ENCODE measurements at places on chromosomes 1 and 21.

GRCh38 chr1:228275430-228276173 is 67.8 kb downstream of the OBSCN start:
- DNase-seq: peak; percentile 88

DNA sequence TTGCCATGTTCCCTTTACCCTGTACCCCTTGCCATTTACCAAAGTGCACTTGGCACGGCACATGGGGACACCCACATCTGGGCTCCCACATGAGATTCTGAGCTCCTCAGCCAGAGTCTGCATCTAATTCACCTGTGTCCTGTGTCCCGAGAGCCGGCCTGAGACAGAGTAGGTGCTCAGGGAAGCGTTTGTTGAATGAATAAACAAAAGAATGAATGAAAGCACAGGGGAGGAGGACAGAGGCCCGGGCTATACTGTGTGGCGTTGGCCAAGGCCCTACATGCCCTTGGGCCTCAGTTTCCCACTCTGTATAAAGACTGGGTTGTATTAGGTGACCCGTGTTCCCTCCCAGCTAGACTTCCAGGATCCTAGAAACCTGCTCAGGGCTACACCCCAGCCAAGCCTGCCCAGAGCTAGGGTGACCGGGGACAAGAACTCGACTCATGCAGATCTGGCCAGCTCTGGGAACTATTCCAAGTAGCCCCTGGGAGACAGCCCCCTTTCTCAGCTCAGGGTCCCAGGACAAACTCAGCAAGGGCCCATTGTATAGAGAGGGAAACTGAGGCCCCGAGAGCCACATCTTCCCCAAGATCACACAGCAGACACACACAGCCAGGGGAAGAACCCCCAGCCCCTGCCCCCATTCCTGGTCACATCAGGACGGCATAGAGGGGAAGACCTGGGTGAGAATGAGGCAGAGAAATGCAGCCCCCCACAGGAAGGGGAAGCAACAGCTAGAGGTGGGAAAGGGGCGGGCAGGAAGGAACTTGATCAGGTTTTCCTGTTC is 6.0 kb downstream of the EPHA2 start:
- no peak for DNase-seq

DNA sequence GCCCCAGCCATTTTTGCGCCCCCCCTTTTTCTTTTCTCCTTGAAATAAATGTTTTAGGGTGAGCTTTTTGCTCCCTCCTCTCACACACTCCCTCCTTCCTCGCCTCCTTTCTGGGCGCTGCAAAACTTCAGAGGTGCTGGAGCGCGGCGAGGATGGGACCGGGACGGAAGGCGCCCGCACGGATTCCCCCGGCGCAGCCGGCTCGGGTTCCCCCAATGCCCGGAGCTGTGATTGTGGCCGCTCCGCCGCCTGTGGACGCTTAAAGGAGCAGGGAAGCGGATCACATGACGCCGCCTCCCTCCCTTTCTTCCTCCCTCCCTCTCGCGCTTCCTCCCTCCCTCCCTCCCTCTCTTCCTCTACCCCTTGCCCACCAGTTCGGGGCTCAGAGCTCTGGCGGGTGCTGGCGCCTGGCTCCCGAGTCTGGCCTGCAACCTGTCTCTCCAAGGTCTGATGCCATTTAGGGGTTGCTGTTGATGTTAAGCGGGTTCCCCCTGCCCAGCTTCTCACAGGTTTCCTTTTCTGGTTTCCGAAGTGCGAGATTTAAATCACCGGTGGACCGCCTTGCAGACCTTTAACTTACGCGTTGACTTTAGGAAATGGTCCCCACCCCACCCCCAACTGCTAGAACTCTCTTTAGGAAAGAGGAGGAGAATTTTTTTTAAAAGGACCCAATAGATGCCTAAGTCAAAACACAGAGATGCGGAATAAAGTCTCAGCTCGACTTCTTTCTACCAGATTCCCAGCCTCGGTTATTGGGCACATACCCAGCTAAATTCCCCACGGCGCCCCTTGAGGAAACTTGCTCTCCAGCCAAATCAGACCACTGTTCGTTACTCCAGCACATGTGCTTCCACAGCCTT is at the start of gene WLS:
Gene WLS (minus strand): TSS at position 235 of the 860 bp plus-strand sequence. CDS start 224 bp downstream, at position 11.
- DNase-seq: no peak

DNA sequence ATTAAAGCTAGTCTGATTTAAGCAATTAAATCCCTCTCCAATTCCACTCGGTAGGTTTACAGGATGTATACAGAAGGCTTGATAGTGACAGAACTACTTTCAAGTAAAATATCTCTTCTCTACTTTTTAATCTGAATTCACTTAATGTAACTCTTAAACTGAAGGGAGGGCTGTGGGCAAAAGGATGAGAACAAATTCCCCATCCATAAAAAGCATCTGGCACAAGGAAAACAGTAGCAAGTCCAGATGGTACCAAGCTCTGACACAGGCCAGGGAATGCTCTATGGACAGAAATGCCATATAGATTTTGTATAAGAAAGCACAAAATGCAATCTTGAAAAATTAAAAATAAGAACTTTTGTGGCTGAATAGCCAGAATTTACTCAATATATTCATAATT is 53.1 kb upstream of the USH2A start:
- DNase-seq: no peak

DNA sequence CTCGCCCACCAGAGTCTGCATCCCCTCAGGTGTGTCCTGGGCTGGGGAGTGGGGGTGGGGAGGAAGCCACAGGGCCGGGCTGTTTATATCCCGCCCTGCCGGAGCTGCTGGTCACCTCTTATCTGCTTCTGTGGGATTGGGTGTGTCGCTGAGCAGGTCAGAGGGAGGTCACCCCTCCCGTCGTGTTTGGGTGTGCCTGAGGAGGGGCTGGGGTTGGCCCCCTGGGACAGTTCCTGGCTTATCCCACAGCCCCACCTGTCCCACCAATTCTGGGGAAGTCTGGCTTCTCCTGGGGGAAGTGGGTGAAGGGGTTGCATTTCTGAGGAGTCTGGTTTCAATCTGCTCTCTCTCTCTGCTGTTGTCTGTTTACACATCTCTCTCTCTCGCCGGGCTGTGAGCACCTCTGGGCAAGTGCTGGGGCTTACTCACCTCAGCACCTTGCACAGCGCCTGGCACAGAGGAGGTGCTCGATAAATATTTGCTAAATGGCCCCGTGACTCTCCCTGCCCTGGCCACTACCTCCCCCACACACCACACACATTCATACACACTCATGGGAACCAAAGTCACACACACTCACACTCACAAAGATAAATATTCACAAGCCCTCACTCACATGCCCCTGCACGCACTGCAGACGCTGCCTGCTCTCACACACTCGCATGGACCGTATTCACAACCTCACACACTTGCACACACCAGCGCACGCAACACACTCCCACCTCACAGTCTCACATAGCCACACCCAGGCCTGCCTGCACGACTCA is 8.3 kb downstream of the ELF3 start:
- no peak for DNase-seq

DNA sequence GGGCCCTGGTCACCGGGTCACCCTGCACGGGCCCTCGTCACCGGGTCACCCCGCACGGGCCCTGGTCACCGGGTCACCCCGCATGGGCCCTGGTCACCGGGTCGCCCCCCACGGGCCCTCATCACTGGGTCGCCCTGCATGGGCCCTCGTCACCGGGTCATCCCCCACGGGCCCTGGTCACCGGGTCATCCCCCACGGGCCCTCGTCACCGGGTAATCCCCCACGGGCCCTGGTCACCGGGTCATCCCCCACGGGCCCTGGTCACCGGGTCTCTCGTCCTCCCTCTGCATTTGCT is 77.6 kb downstream of the RIPK4 start:
- no peak for DNase-seq

GRCh38 chr1:19212167-19212566 is 2.1 kb upstream of the UBR4 start:
- no peak for DNase-seq

GRCh38 chr21:26147535-26147934 is 23.0 kb downstream of the APP start:
- DNase-seq: no peak

DNA sequence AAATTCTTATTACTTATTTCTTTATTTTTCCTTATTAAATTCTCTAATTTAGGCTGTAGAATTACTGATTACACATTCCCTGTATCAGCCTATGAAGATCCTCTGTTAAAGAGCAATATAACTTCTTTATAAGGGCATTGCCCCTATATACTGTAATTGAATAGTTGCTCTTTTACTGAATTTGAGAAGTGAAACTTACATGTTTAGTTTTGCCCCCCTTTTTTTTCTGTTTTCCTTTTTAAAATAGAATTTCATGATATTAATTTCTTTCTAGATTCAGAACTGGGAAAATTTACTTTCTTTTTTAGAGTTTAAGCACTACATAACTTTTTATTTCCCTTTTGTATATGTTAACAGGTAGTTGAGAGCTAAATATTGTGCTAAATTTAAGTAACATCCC is 29.5 kb upstream of the PGM1 start:
- no peak for DNase-seq

DNA sequence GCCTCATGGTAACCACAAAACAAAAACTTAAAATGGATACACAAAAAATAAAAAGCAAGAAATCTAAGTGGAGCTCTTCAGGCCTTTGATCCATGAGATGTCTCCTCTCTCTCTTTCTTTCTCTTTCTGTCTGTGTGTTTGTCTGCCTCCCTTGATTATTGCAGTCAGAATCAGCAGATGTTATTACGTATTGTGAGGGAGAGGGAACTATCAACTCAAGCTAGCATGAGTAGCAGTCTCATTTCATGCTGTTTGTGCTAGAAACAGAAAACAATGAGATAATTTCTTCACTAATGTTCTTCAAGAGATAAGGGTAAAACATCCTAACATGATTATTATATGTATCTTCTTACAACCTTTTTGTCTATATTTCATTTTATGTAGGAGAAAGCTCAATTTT is 103.7 kb upstream of the PDC start:
- no peak for DNase-seq

DNA sequence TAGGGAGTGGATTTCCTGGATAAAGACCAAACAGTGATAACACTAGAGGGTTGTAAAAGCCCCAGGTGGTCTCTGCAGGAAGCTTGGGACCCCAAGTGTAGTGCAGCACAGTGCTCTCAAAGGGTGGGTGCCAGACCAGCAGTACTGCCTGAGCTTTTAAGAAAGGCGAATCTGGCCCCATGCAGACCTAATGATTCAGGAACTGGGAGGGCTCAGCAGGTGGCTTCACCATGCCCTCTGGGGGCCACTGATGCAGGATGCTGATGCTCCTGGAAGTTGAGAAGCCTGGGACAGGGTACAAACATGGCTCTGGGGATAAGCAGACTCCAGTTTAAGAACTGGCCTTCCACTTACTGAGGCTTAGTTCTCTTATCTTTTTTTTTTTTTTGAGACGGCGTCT is 29.1 kb upstream of the NEK2 start:
- no peak for DNase-seq

DNA sequence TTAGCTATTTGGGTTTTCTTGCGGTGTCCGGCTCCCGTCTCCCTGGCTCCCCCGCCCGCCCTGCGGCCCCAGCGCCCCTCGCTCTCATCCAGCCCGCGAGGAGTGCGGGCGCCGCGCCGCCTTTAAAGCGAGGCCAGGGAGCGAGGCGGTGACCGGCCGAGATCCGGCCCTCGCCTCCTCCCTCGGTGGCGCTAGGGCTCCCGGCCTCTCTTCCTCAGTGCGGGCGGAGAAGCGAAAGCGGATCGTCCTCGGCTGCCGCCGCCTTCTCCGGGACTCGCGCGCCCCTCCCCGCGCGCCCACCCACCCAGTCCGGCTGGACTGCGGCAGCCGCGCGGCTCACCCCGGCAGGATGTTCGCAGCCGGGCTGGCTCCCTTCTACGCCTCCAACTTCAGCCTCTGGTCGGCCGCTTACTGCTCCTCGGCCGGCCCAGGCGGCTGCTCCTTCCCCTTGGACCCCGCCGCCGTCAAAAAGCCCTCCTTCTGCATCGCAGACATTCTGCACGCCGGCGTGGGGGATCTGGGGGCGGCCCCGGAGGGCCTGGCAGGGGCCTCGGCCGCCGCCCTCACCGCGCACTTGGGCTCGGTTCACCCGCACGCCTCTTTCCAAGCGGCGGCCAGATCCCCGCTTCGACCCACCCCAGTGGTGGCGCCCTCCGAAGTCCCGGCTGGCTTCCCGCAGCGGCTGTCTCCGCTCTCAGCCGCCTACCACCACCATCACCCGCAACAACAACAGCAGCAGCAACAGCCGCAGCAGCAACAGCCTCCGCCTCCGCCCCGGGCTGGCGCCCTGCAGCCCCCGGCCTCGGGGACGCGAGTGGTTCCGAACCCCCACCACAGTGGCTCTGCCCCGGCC is 492 bp downstream of the HLX start:
- no peak for DNase-seq

- DNase-seq: no peak
Observed at GRCh38 chr1:8747879-8748825, 69.3 kb downstream of the RERE start.

- no peak for DNase-seq
Observed at GRCh38 chr1:17563494-17564281, 24.2 kb downstream of the ARHGEF10L start.

DNA sequence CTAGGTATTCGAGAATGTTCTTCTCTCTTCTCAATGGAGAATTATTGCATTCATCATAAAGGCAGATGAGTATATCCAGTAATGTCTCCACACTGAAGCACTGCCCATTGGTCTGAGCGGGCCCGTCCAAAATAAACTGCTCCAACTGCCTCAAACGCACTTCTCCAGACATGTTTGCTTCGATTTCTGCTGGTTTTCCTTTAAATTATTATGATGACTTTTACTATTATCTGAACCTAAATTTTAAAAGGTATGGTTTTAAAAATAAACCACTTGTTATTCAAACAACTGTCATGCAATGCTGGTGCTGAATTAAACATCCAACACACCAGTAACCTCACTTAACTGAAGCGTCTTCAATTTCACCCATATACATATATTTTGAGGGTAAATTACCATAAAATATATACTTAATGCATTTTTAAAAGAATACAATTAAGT is 1.3 kb downstream of the CDC42BPA start:
- no peak for DNase-seq

- DNase-seq: no peak
Observed at GRCh38 chr1:3457910-3458883, 3.7 kb downstream of the ARHGEF16 start.

DNA sequence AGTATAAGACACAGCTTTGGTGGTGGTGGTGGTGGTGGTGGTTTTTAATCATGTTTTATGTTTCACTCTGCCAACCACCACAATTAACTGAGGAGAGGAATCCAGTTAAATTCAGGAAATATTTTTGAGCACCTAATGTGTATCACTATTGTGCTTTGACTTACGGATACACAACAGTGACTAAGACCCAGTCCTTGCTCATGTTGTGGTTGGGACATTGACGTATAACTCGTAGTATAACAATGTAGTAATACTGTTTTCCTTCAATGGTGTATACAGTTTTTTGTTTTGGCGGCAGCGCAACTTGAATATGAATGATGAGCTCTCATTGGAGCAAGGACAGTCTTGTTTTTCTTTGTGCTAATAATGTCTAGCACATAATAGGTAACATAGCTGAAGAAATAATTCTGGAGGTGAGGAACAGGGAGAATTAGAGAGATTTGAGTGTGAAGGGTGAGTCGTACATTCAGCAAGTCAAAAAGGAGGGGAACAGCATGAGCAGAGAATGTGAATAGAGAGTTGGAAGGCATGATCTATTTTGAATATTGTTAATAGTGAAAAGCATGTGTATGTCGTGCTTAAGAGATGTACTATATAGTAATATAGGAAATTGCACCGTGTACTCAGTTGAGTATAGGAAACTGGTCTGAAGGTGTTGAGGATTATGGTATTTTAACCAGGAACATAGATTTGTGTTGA is 5.5 kb downstream of the CACYBP start:
- no peak for DNase-seq

- DNase-seq: no peak
Observed at GRCh38 chr1:170064821-170065220, 9.7 kb downstream of the KIFAP3 start.

GRCh38 chr1:3703786-3704371 is 48.4 kb upstream of the CCDC27 start:
- DNase-seq: no peak

GRCh38 chr1:93641527-93641926 is 40.1 kb downstream of the BCAR3 start:
- no peak for DNase-seq
